ENCODE measurements at places on chromosomes 5 and 9.

GRCh38 chr5:20420991-20421595, 433.1 kb upstream of the CDH18 start:
- DNase-seq: no peak

- no peak for DNase-seq
Measured at GRCh38 chr5:68173007-68173406, 42.5 kb upstream of the PIK3R1 start.

DNA sequence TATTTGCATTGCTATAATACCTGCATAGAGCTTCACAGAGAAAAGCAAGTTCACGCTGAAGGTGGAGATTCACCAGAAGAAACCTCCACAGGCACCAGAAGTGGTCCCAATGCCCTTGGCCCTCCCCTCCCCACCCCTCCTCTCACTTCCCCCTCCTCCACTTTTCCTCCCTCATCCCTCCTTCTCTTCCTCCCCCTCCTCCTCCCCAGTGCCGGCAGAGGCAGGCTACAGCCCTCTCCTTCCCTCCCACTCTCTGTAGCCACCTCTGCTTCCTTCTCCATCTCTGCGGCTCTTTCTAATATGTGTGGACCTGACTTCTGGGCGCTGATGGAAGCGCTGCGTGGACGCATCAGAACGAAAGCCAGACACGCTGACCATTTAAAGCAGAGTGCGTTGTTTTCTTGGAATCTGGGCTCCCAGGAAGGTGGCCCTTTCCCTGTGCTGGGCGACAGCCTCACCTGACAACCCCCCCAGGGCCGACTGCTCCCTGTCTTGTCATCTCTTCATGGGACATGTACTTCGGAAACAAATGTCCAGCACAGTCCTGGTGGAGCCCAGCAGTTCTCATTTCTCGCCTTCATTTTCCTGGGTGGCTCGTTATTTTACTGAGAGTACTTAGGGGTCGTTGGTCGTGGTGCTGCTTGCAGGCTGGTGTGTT, 29.5 kb downstream of the NDUFS6 start:
- no peak for DNase-seq

GRCh38 chr5:172999974-173000373, 16.4 kb downstream of the ATP6V0E1 start:
- DNase-seq: no peak

DNA sequence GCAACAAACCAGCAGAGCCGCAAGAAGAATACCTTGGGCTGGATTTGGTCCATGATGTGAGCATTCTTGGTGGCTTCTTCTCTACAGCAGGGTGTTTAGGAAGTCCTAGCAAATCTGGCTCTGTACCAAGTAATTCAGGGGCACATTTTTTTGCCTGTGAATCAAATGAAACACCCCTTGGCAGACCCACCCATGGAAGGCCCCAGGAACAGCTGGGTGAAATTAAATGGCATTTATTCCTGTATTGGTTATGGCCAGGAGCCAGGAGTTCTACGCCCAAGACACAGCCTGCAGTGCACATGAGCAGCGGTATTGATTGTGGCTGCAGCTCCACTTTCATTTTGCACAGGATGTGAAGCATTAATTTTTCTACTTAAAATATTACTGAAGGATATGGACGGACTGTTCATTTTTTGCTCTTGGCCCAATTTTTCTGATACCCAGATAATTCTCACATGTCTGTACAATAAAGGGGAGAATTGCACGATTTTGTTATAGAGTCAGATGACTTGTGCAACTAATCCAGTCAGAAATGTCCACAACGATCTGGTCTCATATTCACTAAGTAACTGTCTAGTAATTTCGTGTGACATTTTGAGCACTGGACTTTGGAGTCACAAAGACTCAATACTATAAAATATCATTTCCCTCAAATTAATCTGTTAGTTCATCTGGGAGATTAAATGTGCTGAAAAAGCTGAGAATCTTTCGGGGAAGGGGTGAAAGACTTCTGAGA, 120.7 kb upstream of the APC start:
- no peak for DNase-seq

- DNase-seq: no peak
Measured at GRCh38 chr9:124769549-124770358, 1.4 kb downstream of the NR6A1 start.

- no peak for DNase-seq
Measured at GRCh38 chr5:66982470-66982869, 214.1 kb downstream of the CD180 start.

DNA sequence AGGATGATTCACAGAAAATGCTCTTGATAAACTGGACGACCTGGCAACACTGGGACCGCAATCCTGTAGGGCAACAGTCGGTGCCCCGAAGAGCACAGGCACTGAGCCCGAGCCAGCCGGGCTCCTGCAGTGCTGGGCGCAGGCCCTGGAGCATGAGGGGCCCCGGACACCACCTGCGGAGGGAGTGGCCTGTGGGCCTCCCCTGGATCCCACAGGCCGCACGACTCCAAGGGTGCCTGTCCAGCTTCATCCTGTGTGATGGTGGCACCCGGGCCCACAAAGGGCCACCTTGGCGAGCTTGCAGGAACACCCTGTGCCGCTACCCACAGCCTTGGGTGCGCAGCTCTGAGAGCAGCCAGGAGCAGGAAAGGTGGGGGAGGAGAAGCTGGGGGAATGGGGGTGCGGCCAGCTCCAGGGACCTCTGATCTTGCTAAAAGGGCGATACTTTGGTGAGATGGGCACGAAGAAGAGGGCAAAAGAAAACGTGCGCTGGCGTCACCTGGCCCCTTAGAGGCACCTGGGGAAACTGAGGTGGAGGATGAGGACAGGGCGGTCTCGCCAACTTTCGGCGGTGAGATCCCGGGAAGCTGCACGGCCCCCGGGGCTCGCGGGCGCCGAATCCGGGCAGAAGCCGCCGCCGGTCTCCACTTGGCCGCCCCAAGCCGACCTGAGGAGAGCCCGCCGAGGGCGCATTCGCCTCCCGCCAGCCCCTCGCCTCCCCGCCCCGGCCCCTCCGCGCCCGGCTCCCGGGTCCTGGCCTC, 722 bp downstream of the TBC1D9B start:
- DNase-seq: peak; percentile 41

DNA sequence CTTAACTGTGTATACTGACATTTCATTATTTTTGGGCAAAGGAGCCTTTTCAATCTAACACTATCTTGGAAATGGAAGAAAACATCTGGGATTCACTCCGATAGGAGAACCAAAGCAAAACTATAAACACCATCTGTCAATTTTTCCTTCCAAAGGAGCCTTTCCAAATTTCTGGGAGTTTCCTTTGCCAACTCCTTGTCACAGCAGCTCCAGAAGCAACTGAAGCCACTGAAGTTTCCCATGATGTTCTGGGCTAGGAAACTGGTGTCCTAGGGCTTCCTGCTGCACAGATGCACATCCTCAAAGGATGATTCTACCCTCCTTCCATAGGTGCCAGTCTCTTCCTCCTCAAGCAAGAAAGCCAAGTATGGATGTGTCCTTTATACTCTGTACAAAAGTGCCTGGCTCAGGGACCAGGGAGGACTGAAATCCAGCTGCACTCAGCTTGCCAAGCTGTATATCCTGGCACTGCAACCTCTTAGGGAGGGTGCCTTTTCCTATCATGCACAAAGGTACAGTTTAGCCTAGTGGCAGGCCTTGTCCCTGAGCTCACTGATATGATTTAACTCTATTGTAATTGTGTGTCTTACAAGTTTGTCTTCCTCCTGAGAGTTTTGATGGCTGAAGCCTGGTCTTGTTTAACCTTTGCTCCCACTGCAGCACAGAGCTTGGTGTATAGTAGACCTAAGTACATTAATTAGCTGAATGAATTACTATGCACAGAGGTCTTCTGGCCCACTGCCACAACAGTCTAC, 8.4 kb upstream of the UBAP1 start:
- DNase-seq: no peak

GRCh38 chr9:128002959-128003358, 22.2 kb upstream of the EEIG1 start:
- DNase-seq: no peak

DNA sequence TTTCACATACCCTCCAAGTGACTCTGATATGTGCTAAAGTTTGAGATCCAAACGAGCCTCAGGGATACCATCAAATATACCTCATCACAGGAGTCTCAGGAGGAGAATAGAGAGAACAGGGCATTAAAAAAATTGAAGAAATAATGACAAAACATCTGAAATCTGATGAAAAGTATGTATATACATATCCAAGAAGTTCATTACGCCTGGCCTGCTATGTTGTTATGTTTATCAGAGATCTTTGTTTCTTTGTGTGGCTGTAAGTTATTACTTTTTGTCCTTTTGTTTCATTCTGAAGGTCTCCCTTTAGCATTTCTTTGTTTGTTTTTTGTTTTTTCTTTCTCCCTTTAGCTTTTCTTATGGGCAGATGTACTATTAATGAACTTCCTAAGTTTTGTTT, 2.5 kb upstream of the CCL19 start:
- DNase-seq: no peak

DNA sequence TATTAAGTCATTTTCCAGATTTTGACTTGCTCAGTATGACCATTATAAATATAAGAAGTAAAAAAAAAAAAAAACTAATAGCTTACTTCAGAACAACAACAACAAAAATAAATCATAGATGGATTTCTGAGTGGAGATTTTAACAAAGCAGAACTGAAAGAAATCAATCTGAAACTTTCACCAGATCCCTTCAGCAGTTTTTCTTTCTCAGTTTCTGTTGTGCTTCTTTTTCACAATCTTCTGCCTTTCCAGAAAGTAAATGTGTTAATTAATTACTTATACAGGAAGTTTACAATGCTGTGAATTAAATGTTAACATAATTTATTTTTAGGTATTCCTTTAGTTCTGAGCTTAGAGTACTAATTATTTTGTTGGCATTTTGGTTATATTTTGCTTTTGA, 73.5 kb downstream of the CHSY3 start:
- DNase-seq: no peak

DNA sequence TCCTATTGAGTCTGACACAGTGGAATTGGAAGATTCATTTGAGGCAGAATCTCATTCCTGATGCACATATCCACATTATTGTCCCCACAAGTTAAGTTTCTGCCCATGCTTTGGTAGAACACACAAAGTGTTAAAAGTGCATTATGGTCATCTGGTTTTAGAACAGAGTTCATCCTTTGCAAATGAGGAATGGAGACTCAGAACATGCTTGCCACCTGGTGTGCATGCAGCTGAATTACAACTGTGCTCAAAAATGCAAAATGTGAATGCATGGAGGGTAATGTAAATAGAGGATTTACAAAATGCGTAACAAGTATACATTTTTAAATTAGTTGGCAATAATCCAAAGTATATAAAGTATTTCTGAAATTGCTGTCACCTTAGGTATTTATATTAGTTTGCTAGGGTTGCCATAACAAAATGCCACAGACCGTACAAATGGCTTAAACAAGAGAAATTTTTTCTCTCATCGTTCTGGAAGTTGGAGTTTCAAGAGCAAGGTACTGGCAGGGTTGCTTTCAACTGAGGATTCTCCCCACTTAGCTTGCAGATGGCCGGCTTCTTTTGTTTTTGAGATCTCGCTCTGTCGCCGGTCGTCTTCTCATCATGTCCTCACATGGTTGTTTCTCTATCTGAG, 671.1 kb downstream of the TAF11L14 start:
- DNase-seq: no peak

GRCh38 chr9:79465156-79465555, 106.6 kb upstream of the TLE4 start:
- no peak for DNase-seq

- DNase-seq: no peak
Measured at GRCh38 chr9:96163161-96163560, 138.8 kb downstream of the HSD17B3 start.
